ENCODE measurements at places on chromosomes 6 and 20.

DNA sequence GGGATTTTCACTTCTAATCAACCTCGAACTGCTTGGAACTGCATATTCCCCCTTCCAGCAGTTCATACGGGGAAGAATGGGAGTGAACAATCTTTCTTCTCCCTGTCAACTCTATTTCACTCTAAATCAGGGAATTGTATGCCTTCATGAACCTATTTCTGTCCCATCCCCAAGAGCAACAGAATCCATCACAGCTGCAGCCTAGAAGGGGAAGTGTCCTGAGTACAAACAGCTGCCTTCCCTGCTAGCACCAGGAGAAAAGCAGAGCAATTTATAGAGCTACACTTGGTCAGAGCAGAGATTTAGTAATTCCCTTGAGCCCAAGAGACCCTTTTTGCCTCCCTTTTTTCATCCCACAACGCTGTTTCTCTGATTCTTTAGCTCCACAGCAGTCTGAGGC, 208.4 kb downstream of the ADGRG6 start:
- DNase-seq = no peak

GRCh38 chr6:169738204-169738975, 13.0 kb downstream of the DYNLT2 start:
- DNase-seq = no peak

GRCh38 chr6:52790861-52791260, 12.8 kb downstream of the GSTA1 start:
- DNase-seq = no peak

DNA sequence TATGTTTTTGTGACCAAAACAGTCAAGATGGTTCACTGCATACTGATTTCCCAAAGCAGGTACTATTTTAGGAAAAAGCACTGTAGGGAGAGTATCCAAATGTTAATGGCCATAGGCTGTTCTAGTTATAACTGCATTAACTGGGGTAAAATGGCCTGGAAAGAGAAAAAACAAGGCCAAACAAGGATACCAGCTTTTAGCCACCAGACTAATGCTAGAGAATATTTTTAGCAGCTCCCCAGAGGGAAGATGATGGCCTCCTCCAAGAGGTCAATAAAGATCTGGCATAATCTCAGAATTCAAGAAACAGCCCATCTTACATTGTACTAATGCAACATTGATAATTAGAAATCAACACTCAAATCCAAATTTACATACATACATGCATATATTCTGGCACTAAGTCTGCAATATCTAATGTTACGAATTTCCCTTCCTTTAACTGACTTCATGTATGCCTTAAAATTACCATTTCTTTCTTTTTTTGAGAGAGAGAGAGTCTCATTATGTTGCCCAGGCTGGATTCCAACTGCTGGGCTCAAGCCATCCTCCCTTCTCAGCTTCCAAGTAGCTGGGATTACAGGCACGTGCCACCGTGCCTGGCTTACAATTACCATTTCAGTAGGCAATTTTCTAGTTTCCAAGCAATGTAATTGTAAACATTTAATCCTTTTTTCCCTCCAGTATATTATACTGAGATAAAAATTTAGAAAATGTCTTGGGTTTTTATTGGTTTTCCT, 9.3 kb downstream of the COX7A2 start:
- DNase-seq = no peak

DNA sequence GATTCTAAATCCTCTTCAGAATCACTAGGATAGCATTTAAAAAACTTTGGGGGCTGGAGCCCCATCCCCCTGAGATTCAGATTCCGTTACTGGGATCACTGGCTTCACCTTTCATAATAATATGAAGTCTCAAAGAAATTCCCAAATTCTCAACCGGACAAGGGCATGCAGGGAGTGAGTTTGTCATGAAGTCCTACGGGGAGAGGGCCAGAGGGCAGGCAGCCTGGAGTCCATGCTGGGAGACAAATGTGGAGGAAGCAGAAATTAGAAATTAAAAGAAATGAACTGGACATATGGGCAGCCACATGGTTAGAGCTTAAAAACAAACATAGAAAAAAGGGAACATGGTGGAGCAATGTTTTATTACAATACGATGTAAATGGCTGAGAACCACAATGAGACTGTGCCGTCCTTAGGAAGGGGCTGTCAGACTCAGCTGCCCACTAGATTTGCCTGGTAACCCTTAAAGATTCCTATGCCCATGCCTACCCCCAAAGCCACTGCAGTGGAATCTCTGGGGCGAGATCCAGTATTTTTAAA, 142.6 kb downstream of the CEBPB start:
- no peak for DNase-seq

DNA sequence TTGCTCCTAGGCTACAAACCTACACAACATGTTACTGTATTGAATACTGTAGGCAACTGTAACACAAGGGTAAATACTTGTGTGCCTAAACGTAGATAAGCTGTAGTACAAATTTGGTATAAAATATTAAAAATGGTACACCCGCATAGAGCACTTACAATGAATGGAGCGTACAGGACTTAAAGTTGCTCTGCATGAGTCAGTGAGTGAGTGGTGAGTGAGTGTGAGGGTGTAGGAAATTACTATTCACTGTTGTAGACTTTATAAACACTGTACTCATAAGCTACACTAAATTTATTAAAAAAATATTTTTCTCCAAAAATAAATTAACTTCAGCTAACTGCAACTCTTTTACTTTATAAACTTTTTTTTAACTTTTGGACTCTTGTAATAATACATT, 391.6 kb downstream of the ADGRB3 start:
- DNase-seq = no peak

DNA sequence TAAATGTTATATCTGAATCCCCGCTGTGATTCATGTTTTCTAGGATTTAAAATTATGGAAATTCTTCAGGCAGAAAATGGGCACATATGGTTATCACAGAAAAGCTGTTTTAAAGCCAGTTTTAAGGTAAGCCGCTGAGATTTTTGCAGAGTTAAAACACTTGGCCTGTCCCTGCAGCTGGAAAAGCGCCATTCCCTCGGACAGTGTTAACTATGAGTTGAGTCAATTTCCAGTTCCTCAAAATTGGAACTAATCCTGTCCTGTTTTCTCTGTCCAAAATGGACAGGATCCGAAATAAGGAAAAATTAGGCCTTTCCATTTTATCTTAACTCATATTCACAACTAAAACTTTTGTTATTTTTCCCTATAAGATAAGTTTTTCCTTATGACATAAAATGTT, 225.2 kb downstream of the SAMD5 start:
- DNase-seq = no peak

GRCh38 chr20:22381812-22382416, 202.5 kb downstream of the FOXA2 start:
- DNase-seq = no peak

GRCh38 chr20:40864470-40864869, 164.2 kb upstream of the TOP1 start:
- no peak for DNase-seq

- DNase-seq = no peak
These were observed 508.9 kb downstream of the CDH26 start for GRCh38 chr20:60467078-60467477.

GRCh38 chr6:158655569-158656450, 6.0 kb downstream of the SYTL3 start:
- no peak for DNase-seq

- no peak for DNase-seq
These were observed 93.2 kb upstream of the ZNF184 start for GRCh38 chr6:27565839-27566779.

DNA sequence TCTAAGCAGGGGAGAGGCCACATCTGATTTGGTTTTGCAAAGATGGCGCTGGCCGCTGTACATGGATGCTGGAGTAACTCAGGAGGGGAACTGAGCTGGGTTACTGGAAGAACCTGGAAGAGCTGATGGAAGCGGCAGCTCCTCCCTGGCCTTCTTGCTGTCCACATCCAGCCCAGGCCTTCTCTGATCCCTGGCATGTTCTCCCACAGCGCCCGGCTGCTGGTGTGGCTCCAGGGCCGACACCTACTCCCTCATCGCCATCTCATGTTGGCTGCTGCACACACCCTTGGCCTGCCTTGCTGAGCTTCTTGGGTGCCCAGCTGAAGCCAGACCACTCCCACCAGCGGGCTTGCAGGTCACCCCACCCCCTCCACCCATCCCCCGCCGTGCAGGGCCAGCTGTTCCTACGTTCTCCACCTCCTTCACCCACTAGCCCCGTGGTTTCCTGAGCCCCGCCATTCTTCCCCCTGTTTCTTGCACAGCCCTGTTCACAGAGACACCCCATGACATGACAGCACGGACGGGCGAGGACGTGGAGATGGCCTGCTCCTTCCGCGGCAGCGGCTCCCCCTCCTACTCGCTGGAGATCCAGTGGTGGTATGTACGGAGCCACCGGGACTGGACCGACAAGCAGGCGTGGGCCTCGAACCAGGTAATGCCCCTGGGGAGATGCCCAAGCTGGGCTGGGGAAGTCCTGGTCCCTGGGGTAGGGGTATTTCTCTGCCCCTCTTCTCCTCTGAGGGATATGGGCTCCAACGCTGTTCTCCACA, 28.4 kb downstream of the VSTM2L start:
- DNase-seq = no peak

- DNase-seq = no peak
These were observed 109.6 kb upstream of the TRAF3IP2 start for GRCh38 chr6:111715321-111715720.

- no peak for DNase-seq
These were observed 4.1 kb upstream of the ZNF335 start for GRCh38 chr20:45976086-45976485.

- DNase-seq = no peak
These were observed 146.5 kb upstream of the ZNF184 start for GRCh38 chr6:27619436-27619835.

GRCh38 chr6:77337392-77337791, 125.9 kb downstream of the HTR1B start:
- DNase-seq = no peak

DNA sequence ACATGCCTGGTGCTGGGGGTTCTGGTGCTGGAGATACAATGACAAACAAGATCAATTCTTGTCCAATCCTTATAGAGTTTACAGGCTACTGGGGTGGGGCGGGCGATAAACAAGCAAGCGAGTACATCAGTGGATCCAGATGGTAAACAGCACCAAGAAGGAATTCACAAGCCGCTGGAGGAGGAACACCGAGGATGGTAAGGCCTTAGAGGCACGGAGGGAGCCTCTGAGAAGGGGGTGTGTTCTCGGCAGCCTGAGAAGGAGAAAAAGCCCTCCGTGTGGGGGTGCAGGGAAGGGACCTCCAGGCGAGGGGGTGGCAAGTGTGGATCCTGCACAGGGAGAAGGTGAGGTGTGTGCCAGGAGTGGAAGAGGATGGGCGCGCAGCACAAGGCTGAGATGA, 276.5 kb upstream of the FOXQ1 start:
- DNase-seq = no peak

DNA sequence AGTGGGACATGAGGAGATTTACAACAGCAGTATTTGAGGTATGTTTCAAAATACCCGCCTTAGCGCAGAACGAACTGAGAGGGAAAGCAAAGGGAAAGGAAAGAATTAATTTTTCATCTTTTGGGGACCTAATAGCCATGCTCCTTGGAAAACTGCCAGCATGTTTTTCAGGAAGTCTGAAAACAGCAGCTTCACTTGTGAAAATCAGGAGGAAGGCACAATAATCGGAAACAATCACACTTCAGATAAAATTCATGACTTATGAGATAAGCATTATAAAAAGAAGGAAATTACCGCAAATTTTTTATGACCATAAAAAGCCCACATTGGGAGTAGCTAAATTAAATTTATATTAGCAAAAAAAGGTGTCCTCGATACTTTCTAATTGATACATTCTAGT, 541.1 kb downstream of the HAO1 start:
- DNase-seq = no peak

- DNase-seq = no peak
These were observed 40.2 kb upstream of the CRISP1 start for GRCh38 chr6:49906526-49906925.

- DNase-seq = no peak
These were observed 2.9 kb downstream of the SLC2A4RG start for GRCh38 chr20:63742381-63743024.

DNA sequence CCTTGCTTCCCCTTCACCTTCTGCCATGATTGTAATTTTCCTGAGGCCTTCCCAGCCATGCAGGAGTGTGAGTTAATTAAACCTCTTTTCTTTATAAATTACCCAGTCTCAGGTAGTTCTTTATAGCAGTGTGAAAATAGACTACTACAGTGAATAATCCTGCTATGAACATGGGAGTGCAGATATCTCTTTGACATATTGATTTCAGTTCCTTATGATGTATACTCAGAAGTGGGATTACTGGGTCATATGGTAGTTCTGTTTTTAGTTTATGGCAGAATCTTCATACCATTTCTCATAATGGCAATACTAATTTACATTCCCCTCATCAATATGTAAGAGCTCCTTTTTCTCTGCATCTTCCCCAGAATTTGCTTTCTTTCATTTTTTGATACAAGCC, 26.0 kb downstream of the PACRG start:
- DNase-seq = no peak

GRCh38 chr20:37888641-37889040, 14.3 kb upstream of the VSTM2L start:
- DNase-seq = no peak

DNA sequence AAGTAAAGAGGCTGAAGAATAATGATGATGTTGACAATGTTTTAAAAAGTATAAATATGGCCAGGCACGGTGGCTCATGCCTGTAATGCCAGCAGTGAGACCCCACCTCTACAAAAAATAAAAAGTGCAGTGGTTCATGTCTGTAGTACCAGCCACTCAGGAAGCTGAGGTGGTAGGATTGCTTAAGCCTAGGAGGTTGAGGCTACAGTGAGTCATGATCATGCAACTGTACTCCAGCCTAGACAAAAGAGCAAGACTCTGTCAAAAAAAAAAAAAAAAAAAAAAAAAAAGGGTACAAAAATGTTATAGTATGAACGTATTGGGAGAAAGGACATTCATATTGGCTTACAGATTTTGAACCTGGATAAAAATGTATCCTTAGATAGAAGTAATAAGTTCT, 543.1 kb upstream of the IRAK1BP1 start:
- no peak for DNase-seq

- DNase-seq = no peak
These were observed 96.5 kb downstream of the ELOVL5 start for GRCh38 chr6:53252177-53252692.

GRCh38 chr6:150596439-150596838, 3.2 kb upstream of the PLEKHG1 start:
- no peak for DNase-seq

DNA sequence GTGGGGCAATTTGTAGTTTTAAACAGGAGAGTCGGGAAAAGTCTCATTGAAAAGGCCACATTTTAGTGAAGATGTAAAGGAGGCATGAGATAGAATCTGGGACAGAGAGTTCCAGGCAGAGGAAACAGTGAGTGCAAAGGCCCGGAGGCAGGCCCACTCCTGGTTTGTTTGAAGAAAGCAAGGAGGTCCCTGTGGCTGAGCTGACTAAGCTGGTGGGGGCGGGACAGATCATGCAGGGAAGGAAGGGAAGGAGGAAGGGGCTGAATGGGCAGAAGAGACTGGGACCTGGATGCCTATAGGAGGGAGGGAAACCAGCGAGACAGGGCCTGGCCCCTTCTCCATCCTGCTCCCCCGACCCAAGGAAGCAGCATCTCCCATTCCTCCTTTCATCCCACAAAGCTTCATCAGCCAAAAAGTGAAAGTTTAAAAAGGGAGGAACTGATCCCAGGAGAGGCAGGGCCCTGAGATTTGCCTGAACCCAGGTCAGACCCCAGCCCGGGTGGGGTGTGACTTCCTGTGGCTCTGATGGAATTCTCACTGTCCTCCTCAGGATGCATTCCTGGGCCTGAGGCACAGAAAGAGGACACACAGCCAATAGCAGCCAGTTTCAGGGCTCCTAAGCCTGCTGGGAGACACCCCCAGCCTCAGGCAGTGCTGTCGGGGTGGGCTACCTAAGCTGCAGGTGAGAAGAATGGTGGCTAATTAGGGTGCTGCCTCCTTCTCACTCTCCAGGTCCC, 54.2 kb upstream of the SIRPA start:
- no peak for DNase-seq

All from thoracic aorta (tissue), 2 donors.